Left lobe of liver (tissue), 2 donors: ENCODE measurements at places on chromosomes 2 and 18. TPM values are rescaled to one million over a fixed set of nuclear protein-coding genes. Genes with fewer than 3 reads are reported as not detected.

DNA sequence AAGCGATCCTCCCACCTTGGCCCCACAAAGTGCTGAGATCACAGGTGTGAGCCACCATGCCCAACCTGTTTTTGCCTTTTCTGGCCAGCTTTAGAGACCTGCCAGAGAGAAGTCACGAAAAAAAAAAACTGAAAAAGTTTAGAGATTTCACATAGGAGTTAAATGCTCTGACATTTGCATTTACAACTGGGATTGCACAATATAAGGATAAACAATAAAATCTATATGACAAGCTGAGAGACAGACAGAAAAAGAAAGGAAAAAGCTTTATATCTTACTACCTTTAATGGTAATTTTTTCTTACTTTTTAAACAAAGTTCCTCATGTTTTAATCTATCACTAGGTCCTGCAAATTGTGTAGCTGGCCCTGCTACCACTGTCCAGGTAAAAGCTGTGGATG, 466.5 kb downstream of the TXNL1 start:
- no peak for DNase-seq

DNA sequence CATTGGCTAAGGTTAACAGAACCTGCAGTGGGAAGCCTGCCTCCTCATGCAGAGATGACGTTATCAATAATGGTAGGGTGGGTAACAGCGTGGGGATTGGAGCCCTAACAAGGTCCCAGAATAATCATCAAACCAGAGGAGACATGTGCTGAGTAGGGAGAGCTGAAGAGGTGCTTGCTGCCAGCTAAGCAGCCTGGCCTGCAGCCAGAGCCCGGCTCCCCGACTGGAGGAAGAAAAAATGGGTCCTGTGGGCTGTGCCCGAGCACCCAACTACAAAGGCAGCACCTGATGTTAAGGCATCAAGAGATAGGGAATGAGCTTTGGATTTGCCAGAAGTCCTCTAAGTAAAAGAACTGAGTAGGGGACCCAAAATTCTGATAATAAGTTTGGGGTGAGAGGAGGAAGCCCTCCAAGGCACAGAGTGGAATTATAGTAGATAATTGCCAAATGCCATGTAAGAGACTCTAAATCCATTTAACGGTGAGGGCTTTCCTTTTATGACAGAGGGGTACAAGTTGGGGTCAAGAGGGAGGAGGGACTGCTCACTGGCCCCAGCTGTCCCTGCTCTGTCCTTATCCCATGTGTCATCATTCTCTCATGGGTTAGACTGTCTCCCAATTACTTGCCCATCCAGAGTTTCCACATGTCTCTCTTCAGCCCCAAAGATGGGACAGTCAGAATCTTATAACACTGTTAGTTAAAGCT, 156.1 kb downstream of the ANTXR1 start:
- no peak for DNase-seq

SIX2 gene
- not detected for total RNA-seq

DNA sequence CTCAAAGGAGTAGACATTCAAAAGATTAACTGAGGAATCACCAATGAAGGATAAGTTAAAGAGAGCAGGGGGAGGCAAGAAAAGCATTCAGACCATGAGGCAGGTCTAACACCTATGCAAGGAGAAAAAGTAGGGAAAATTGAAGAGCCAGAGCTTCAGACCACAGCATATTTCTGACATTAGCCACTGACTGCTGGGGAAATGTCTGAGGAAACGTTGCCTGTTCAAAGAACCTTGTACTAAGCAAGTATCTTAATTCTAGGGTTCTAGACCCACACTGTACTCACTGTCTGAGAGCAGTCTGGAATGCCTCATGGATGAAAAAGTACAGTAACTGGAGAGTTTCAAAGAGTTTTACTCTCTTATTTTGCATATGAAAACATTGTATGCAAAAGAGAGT, 39.5 kb upstream of the TFPI start:
- DNase-seq = no peak

DNA sequence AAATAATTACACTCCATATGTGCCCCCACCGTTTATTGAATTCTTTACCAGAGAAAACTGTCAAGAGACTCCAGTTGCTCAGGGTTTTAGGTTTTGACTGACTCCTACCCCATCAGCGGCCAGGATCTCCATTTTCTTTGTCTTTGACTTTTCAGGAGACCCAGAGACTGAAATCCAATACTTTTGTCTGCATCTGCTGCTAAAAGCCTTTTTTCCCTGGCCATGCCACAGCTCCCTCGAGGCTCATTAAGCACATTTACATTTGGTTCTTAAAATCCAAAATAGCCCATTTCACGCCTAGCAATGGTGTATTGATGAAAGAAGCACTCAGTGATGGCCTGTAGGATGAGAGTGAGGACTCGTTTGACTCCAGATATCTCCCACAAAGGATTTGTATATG, 332.6 kb upstream of the ACVR2A start:
- DNase-seq = no peak
